Stimulated activated CD4-positive, alpha-beta T cell treated with anti-CD3 and anti-CD28 coated beads, TNF-alpha, amount 100 ng/mL, for 24 hours (primary cell): ENCODE measurements at places on chromosomes 13 and 19.

GRCh38 chr13:50643060-50643459 lies 200.4 kb downstream of the DLEU7 start:
- no peak for DNase-seq

- DNase-seq, result no peak
These were observed 165.5 kb downstream of the TBC1D4 start for GRCh38 chr13:75316427-75316826.

GRCh38 chr19:56134654-56134921 lies 6.5 kb upstream of the ZNF444 start:
- DNase-seq, result no peak

DNA sequence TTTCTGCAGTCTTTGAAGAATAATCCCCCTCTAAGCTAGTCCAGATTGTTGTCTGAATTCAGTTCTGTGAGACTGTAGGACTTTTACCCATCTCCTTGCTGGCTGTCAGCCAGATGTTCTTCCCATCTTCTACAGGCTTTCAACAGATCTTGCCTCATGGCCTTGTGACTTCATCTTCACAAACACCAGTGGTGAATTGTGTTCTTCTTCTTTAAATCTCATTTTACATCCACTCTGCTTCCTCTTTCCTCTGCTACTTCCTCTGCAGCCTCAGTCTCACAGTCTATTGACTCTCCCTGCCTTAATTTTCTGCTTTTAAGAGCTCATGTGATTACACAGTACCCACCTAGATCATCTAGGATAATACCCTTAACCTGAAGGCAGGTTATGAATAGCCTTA lies 859.0 kb upstream of the SLITRK1 start:
- DNase-seq, result no peak

DNA sequence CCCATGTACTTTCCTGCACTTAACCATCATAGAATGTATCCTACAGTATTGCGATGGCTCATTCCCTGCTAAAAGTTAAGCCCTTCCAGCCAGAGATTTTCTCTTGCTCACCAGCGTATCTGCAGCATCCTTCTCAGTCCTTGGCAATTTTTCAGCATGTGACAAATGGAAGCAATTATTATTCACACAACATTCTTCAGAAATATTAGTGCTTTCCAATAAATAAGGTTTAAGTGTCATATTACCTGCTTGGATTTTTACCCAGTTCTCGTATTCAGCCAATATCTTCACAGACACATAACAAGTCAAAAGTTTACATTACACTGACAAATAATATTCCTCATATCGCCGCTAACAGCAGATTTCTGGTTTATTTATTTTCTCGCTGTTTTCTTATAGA lies 82.3 kb downstream of the POU4F1 start:
- DNase-seq, result no peak

DNA sequence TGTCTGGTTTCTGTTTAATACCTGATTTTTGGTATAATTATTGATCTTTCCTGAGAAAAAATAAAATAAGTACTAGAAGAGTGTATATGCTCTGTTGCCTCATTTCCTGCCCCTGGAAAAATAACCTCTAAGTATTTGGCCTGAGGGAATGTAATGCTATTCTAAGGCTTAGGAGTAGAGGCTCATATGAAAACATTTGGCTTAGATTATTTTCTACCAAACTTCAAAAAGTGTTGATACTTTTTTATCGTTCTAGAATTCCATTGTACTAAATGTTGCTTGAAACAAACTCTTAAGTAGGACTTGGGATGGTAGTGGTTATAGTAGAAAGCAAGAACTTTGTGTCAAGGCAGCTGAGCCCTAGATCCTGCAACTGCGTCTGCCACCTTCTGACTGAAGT lies 57.8 kb downstream of the COG3 start:
- DNase-seq, result no peak

- no peak for DNase-seq
These were observed 24.4 kb downstream of the SLC25A15 start for GRCh38 chr13:40813667-40814454.

GRCh38 chr19:17125728-17126677 lies 50.4 kb downstream of the MYO9B start:
- DNase-seq, result peak; percentile 20

GRCh38 chr13:34654647-34655046 lies 287.4 kb upstream of the NBEA start:
- DNase-seq, result no peak

DNA sequence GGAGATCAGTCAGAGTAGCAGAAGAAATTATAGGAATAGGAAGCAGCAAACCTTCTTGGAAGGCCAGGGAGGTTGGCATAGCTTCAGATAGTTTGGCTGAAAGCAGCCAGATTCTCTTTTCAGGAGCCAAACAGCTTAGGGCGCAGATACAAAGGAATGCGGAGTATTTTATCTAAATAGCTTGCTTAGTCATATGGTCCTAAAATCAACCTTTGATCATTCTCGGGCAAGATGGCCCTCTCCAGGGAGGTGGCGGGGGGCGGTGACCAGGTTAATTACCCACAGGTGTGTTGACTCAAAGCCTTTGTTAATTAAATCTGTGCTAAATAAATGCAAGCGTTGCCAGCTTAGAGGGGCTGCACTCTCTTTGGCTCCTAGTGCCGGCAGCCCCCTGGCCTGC lies 12.5 kb upstream of the NCR1 start:
- no peak for DNase-seq

- DNase-seq, result no peak
These were observed 3.2 kb downstream of the CCDC122 start for GRCh38 chr13:43876366-43876765.

DNA sequence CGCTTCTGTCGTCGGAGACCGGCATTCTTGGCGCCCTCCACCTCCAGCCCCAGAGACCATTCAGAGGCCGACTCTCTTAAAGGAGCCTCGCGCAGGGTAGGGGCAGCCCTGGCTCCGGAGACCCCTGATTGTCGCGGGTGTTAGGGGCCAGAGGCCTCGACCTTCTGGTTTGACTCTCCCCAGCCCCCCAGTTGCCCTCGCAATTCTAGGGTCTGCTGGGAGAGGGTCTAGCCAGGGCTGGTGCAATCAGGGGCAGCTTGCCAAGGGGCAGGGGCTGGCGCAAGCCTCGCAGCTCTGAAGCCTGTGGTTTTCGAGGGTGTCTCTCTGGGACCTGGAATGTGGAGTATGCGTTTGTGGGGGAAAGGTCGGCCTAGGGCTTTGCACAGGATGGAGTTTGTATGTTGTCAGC lies 1.6 kb upstream of the SLC7A10 start:
- no peak for DNase-seq

DNA sequence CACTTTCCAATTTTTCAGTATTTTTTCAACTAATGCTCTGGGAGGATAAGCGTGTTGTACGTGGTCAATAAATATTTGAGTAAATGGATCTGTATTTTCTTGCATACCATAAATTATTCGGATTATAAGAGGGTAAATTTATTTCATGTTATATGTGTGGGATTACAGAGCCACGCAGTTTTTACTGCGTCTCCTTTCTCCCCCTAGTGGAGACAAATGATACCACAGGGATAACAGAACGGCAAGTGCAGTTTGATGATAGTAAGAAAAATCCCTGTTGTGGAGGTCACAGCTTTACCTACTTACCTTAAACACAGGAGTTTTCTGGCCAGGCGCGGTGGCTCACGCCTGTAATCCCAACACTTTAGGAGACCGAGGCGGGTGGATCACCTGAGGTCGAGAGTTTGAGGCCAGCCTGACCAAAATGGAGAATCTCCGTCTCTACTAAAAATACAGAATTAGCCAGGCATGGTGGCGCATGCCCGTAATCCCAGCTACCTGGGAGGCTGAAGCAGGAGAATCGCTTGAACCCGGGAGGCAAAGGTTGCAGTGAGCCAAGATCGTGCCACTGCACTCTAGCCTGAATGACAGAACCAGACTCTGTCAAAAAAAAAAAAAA lies 16.8 kb downstream of the MBD3L2B start:
- DNase-seq, result no peak
